Stimulated activated CD4-positive, alpha-beta T cell treated with anti-CD3 and anti-CD28 coated beads, Interleukin-4, amount 100 ng/mL, for 1 hour (primary cell): ENCODE measurements at places on chromosomes 6 and 20.

GRCh38 chr6:98657764-98658163, 176.6 kb upstream of the POU3F2 start:
- no peak for DNase-seq

- DNase-seq: no peak
These were observed 49.8 kb downstream of the PPARD start for GRCh38 chr6:35392111-35392702.

DNA sequence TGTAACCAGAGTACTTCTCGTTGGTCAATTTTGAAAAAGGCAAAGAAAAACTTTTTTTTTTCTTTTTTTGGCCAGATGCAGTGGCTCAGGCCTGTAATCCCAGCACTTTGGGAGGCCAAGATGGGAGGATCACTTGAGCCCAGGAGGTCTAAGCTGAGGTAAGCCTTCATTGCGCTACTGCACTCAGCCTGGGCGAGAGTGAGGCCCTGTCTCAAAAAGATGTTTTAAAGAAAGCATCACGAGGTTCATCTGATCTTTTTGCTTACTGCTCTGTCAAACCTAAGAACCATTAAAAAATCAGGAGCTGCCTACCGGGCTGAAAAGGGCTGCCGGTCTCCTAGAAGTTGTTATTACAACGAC, 607 bp downstream of the LYRM2 start:
- no peak for DNase-seq

DNA sequence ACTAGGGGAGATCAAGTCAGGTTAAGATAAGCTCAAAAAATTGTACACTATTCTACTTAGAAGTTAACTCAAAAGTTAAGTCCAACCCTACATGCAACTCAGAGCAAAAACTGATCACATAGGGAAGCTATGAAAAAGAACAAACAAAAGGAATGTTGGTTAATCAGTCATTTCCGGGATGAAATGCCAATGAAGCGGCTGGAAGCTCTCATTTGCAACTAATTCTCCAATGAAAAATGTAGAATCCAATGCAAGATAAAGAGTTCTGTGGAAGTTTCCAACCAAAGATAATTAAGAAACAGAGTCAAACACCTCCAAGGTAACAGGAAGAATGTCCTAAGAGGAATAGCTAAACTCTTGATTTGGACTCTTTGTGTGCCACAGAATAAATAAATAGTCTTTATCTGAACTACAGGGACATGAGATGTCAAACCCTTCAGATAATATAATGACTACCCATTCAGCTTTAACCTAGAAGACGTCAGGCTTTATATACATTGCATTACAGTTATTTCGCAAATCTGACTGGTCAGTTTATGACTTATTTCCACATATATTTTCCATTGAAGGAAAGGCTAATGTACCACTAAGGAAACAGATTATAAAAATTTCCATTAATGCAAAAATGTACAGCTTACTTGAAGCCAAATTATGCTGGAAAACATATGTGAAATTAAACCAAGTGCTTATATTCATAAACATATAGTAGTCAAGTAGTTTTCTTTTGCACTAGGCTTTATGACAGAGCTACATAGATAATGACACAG, 48.0 kb upstream of the DST start:
- no peak for DNase-seq

DNA sequence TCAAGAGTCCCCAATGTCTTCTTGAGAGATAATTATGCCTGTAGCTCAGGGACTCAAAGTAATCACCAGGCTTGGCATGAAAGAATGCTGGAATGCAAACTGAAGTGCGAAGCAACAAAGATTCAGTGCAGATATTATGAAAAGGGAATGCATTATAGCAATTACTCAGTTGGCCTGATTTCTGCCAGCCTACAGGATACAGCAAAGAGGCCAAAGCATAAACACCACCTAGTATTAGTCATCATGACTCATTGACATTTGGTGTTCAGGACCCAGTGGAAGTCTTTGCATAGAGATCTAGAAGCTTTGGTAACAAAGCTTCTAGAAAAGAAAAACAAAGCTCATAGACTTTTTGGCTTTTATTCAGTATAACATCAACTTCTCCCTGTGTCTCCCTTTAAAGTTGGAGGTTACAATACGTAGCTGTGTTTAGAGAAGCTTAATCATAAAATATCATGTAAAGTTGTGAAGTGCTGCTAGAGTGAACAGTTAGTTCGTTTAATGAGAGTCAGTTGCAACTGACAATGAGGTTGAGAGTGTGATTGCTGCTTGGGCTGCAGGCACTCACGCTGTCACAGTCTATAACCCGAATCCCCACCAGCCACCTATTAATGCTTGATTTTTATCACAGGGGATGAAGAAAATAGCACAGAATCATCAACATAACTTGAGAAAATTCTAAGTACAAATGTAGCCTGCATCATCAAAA, 932.7 kb downstream of the TFAP2A start:
- DNase-seq: no peak

DNA sequence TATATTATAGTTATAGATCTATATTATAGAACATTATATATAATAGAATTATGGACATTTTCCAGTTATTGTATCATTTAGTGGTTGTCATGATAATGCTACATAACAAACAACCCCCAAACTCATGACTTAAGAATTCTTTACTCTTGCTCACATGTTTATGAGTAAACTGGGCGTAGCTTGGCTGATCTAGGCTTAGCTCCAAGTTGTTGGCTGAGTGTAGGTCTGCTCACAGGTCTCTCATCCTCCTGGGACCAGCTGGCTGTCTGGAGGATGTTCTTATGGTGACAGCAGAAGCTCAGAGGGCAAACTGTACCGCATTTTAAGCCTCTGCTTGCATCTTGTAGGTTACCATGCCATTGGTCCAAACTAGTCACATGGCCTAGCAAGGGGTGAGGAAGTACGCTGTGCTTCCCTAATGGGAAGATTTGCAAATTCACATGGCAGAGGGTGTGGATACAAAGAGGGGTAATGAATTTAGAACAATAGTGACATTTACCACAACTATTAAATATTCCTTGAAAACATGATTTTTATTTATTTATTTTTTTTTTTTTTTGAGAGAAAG, 34.2 kb downstream of the ARHGAP40 start:
- no peak for DNase-seq

DNA sequence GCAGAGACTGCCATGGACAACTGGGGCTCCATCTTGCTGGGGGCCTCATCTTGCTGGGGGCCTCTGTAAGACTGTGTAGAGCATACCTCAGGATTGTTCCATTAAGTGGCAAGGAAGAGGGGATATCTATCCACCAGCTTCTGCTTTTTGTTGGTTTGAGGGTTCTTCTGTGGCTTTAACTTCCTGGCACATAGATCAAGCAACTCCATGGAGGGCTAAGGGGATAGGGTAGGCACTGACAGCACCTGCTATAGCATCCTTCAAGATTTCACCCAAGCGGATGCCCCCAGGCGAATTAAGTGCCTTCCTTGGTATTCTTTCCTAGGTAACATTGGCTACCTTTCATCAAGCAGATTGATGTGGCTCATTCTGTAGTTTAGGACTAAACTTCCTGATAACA, 3.8 kb upstream of the LRRN4 start:
- DNase-seq: no peak

DNA sequence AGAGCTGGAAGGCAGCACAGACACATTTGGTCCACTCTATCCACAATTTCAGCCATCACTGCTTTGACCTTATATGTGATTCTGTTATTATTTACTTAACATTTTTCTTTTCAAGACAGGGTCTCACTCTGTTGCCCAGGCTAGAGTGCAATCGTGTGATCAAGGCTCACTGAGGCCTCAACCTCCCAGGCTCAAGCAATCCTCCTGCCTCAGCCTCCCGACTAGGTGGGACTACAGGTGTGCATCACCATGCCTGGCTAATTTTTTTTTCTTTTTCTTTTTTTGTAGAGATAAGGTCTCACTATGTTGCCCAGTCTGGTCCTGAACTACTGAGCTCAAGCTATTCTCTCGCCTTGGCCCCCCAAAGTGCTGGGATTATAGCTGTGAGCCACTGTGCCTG, 40.3 kb downstream of the BCL2L1 start:
- no peak for DNase-seq

GRCh38 chr6:842141-842540, 149.2 kb upstream of the EXOC2 start:
- no peak for DNase-seq

- DNase-seq: no peak
These were observed 293.8 kb downstream of the RFPL4B start for GRCh38 chr6:112640891-112641290.

DNA sequence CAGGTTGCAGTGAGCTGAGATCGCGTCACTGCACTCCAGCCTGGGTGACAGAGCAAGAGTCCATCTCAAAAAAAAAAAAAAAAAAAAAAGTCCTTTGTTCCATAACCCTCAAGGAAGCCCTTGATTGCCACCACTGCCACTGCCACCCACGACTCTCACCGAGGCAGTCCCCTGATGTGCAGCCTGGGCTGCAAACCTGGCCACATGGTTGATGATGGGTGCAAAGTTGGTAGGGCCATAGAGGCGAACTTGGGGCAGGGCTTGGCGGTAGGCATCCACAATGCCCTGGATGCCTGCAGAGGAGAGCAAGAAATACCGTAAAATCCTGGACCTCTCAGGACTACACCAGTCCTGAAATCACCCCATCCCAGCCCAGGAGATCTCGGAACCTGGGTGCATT, 11.5 kb downstream of the SPAG4 start:
- DNase-seq: no peak

- no peak for DNase-seq
These were observed 13.3 kb upstream of the PCMTD2 start for GRCh38 chr20:64242003-64242796.
